Esophagus squamous epithelium (tissue), 5 donors: ENCODE measurements at places on chromosomes 1 and 21.

- no peak for DNase-seq
Measured at GRCh38 chr1:33905241-33905640, 41.4 kb downstream of the HMGB4 start.

DNA sequence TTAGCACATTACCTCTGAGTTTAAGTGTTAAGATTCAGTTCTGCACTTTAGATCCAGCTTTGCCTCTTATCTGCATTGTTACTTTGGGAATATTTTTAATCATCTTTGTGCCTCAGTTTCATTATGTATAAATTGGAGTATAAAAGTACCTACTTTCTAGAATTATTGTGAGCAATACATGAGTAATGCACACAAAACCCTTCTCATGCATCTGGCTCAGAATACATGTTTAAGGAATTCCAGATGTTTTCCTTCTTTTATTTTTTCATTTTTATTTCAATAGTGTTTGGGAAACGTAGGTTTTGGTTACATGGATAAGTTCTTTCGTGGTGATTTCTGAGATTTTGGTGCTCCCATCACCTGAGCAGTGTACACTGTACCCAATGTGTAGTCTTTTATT lies 14.2 kb downstream of the C8A start:
- no peak for DNase-seq

- DNase-seq, result no peak
Measured at GRCh38 chr21:27584256-27584655, 617.4 kb upstream of the ADAMTS5 start.

GRCh38 chr1:247360991-247361731 lies 29.5 kb upstream of the ZNF496 start:
- DNase-seq, result no peak
